Esophagus mucosa (tissue), 1 donor: ENCODE measurements at places on chromosomes 12 and 14. TPM values are rescaled to one million over a fixed set of nuclear protein-coding genes. Genes with fewer than 3 reads are reported as not detected.

DNA sequence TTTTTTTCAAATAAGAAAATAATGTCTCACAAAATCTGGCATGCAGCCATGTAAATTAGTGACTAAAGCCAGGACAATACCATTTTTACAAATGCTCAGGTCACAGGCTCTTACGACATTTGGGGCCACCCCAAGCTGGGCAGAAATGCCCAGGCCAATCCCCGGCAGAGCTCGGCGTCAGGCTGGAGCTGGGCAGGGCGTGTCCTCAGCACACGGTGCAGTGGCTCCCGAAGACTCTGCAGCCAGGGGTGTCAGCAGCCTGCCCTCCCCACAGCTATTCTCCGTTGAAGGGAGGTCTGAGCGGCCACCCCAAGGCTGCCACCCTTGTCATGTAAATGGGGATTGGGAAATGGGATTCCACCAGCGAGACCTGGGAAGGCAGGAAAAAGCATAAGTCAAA is 158.6 kb downstream of the DICER1 start:
- ATAC-seq, result no peak

DNA sequence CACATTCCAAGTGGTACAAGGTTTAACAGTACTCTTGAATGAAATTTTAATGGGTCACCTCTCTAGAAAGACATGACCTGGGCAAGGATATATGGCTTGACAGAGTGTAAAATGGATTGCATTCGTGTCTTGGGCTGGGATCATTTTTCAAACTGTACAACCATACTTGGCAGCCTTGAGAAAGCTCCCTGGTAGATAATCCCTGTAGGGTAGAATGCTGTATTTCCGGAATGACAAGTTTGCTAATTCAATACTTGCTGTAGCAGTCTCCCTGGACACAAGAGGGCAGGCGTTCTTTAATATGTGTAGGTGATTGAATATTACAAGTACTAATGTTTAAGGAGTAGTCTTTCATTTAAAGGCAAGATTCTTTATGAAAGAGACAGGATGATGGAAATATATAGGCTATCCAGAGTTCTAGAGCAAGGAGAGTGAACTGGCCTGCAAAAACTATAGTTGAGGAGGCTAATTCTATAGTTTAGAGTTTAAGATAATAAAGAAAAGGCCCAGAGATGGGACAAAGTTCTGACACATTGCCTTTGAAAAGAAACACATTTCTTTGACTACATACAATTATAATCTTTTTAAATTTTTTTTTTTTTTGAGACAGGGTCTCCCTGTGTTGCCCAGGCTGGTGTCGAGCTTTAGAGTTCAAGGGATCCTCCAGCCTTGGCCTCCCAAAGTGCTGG is 53.4 kb downstream of the PLBD1 start:
- peak; percentile 96 for ATAC-seq

GRCh38 chr12:24034160-24034559 is 84.7 kb upstream of the SOX5 start:
- no peak for ATAC-seq

DNA sequence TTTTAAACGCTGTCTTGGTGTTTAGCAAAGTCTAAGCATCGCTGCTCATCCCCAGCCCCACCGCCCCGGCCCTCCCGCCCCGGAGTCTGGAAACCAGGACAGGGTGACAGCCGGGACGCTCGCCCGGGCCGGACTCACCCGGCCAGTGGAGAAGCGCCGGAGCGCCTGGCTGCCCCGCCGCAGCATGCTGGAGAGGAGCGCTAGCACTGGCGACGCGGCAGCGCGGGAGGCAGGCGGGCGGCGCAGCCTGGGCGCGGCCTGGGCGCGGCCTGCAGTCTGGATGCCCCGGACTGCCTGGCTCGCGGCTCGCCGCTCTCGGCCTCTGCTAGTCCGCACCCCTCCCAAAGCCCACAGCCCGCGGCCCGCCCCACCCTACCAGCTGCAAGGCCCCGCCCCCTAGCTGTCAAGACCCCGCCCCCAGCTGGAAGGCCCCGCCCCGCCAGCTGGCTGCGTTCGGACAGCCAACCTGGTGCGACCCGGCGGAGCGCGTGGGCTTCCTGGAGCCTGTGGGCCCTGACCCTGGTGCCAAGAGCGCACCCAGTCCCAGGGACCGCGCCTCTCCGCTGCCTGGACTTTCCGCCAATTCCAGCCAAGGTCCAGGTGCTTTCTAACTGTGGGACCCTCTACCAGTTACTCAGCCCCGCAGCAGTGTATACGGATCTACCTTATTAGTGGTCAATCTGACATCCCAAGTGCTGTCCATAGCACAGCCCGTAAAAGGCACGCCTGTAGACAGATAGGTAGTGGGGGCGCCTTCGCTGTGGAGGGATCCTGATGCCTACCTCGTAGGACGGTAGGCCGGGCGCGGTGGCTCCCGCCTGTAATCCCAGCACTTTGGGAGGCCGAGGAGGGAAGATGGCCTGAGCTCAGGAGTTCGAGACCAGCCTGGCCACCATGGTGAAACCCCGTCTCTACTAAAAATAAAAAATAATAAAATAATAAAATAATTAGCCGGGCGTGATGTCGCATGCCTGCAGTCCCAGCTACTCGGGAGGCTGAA is at the start of gene ALDH1L2:
Gene ALDH1L2 (minus strand): TSS at position 208 of the 1,000 bp plus-strand sequence. CDS start 22 bp downstream, at position 186.
- ATAC-seq, result peak; percentile 97

- peak; percentile 25 for ATAC-seq
Observed at GRCh38 chr12:9674226-9674590, 4.7 kb downstream of the CLEC2D start.

DNA sequence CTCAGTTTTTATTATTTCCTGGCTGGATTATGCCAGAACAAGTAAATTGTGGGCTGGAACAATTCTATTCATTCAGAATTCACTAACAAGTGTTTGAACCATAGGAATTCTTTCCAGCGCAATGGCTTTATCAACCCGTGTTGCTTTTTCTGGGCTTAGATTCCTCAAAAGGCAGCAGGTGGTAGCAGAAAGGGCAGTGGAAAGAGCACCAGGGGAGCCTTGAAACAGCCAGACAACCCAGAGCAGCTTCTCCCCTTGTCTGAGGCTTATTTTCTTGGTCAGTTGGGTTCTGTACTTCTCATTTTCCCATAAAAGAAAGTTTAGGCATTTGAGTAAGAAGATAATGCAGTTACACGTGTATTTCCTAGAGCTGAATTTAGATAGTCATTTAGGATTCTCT is 130.7 kb downstream of the OTOGL start:
- ATAC-seq, result no peak

DNA sequence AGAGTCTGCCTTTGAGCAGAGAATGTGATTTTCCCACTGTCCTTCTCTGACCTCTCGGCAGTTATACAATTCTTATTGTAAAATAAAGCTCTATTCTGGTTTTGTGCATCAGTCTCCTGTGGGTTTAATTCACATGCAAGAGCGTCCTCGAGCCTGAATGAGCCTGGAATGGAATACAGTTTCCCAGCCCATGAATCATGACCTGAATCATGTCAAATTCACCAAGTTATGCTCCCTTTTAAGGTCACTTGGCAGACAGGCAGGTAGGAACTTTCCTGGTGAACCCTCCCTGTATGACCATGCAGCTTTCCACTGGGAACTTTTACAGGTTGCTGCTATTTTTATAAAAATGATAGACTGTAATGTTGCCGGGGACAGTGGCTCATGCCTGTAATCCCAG is 41.7 kb downstream of the BICD1 start:
- ATAC-seq, result no peak

DNA sequence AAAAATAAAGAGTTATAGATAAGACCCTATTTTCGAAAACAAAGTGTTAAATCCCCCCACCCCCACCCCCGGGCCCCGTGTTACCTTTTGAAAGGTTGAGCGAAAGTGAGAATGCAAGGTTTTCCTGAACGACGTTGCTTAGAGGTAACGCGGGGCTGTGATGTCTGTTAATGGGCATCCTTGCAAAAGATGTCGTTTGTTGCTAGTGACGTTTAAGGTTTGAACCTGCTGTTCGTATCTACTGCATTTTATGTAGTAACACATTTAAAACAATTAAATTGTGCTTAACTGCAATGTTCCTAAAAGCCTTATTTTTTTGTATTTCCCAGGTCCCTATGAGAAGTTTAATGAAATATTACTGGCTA is 1.2 kb downstream of the CPSF6 start:
- ATAC-seq, result no peak

GRCh38 chr12:130044991-130045621 is 117.2 kb upstream of the FZD10 start:
- no peak for ATAC-seq

DNA sequence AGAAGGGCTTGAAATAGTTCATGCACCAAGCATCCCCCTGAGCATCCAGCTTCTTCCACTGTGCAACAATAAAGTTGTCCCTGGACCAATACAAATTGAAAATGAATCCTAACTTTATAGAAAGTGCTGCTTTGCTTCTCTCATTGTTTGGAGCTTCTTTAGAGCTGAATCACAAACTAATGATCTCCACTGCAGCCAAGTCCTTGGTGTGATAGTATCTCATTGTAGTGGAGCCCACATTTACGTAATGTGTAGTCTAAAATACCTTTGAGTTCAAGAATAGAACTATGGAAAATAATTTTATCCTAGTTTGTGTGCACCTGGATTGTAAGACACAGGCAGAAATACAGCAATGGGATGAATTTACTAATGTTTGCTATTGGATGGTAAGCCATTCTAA is 319.9 kb downstream of the EGLN3 start:
- no peak for ATAC-seq

DNA sequence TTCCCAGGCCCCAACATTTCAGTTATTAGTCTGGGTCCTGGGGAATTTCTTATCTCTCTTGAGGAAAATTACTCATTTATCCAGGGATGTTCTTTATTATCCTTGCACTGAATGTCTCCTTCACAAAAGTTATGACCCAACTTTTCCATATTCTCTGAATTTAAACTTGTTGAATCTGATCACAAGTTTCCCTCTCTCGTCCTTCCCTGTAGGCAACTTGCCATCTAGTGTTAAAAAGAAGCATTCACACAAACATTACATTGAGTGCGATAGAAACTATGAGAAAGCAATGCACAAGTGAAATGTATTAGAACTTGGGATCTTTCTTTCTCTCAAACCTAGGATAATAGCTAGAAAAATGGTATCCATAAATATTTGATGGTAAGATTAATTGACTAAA is 608.4 kb downstream of the FSCB start:
- no peak for ATAC-seq

DNA sequence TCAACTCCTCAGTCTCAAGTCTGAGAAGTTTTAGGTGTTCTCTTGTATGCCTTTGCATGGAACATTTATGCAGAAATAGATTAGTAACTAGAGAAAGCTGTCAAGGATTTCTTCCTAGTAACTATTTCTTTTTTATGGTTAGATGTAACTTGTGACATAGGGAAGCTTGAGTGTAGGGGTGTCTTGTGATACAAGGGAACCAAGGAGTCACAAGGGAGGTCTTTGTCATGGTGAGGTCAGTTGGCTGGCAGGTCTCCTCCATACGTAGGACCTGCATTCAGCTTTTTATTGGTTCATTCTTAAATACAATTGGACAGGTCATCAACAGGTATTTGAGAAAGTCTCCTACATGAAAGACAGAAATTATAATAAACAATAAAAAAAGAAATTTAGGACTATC is 394.0 kb upstream of the CCDC196 start:
- ATAC-seq, result no peak

DNA sequence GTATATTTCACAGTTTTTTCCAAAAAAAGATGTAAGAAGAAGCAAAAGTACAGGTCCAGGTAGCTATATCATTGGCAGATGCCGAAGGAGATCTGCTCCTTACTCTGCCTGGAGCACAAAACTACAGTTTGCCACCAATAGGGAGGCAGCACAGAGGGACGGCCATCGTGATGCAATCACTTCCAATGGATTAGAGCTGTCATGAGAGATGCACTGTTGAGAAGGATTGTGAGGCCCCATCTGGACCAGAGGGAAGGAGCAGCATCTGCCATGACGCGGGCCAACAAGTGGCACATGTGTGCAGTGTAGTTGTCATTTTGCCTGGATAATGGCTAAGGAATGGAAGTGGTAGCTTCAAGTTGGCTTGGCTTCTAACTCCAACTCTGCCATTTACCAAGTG is 318.8 kb upstream of the FKBP4 start:
- ATAC-seq, result no peak

DNA sequence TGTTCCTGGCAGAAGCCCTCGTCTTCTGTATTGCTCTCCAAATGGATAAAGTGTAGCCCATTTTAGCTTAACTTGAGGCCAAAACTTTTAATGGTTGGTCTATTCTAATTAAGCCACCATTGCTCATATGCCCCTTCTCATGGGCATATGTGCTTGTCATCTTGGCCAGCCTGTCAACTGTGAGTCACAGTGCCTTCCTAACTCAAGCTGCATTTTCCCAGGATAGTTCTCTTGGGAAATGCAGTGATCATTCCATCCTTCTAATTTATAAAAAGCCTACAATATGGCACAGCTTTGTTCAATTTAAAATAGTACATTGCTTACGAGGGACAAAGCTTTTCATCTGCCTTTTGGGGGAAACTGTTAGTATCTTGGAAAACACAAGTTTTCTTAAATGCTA is 6.6 kb downstream of the PTHLH start:
- no peak for ATAC-seq

- peak; percentile 75 for ATAC-seq
Observed at GRCh38 chr12:50201987-50202521, 34.9 kb upstream of the CERS5 start.

DNA sequence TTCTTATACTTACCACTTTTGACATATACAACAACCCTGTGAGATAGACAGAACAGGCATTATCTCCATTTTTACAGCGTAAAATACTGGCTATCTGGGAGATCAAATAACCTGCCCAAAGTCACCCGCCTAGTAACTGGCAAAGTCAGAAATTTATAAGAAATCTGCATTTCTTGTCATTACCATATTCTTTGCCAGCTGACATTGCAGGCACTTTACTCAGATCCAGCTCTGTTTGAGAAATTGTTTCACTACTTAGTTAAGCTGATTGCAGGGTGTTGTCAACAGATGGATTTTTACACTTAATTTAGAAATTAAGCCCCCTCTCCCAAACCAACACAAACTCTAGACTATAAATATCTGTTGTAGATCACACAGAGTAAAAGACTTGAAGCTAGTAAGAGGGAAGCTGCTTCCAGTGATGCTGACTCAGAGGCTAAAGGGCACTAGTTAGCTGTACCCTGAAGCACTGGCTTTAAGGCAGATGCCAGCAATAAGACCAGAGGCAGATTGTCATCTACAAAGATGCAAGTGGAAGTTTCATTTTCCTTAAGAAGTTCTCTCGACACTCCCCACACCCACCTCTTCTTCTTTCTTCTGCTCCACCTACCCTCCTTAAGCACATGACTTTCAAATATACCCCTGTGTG is 153.1 kb downstream of the ANO6 start:
- ATAC-seq, result no peak

SNW1 gene
- 54.2 TPM for total RNA-seq

GLIPR1L1 gene
- total RNA-seq, result not detected

FOXG1 gene
- not detected for total RNA-seq

RNF212B gene
- total RNA-seq, result not detected

SYCP3 gene
- 0.12 TPM for total RNA-seq

GDF3 gene
- not detected for total RNA-seq

SBNO1 gene
- total RNA-seq, result 21.7 TPM

LRP1-AS gene
- total RNA-seq, result not detected
